ENCODE measurements at places on chromosomes 6 and 20. TPM values are rescaled to one million over a fixed set of nuclear protein-coding genes. Genes with fewer than 3 reads are reported as not detected.

The RAB44 gene
- polyA plus RNA-seq, result not detected

The CST5 gene
- polyA plus RNA-seq, result not detected

The ZNF391 gene
- 3.2 TPM for polyA plus RNA-seq

The NTSR1 gene
- polyA plus RNA-seq, result 0.48 TPM

The VSTM2L gene
- polyA plus RNA-seq, result 46.5 TPM

The TAF4 gene
- polyA plus RNA-seq, result 15.1 TPM

The MAS1 gene
- polyA plus RNA-seq, result 0.15 TPM

The POU3F2 gene
- polyA plus RNA-seq, result 9.1 TPM

The PSORS1C2 gene
- polyA plus RNA-seq, result not detected

The MCHR2 gene
- polyA plus RNA-seq, result 0.53 TPM

The OPN5 gene
- not detected for polyA plus RNA-seq

The AGER gene
- polyA plus RNA-seq, result 2.1 TPM

The SLC16A10 gene
- polyA plus RNA-seq, result 1.6 TPM

Measured in brain (organoid and tissue), 16 donors.